ENCODE measurements at places on chromosomes 1 and 21. TPM values are rescaled to one million over a fixed set of nuclear protein-coding genes. Genes with fewer than 3 reads are reported as not detected.

GJB4 gene
- total RNA-seq: 48.9 TPM

LRIF1 gene
- 7.2 TPM for total RNA-seq

OR2T2 gene
- total RNA-seq: not detected

PLA2G5 gene
- not detected for total RNA-seq

CRYBG2 gene
- total RNA-seq: 51.1 TPM

KCNE1 gene
- not detected for total RNA-seq

APOBEC4 gene
- not detected for total RNA-seq

KLHDC8A gene
- total RNA-seq: not detected

VWA5B1 gene
- total RNA-seq: not detected

Data from tracheal epithelial cell (primary cell).